ENCODE measurements at places on chromosomes 7 and 10.

DNA sequence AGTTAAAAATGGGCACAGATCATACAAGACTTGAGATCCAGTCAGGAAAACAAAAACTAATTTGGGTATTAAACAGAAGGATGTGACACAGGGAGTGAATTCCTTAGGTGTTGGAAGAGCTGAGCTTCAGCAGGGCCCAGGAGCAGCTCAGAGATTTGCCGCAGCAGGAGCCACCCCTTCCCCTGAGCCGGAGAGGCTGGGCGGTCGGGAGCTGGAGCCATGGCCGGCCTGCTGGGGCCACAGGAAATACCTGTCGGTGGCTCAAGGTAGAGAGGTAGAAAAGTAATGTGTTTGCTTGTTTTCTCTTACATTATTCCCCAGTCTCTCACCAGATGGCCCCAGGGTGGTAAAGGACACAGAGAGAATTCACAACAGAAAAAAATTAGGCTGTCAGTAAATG lies 52.2 kb downstream of the DYNC2I1 start:
- DNase-seq: no peak

GRCh38 chr10:49138361-49138891 lies 4.6 kb upstream of the FAM170B start:
- DNase-seq: no peak

- DNase-seq: no peak
Measured at GRCh38 chr10:3025026-3025683, 42.2 kb upstream of the PFKP start.

- DNase-seq: no peak
Measured at GRCh38 chr10:26090026-26090425, 126.5 kb upstream of the GAD2 start.

- DNase-seq: no peak
Measured at GRCh38 chr7:102452451-102452850, 12.2 kb downstream of the ALKBH4 start.

DNA sequence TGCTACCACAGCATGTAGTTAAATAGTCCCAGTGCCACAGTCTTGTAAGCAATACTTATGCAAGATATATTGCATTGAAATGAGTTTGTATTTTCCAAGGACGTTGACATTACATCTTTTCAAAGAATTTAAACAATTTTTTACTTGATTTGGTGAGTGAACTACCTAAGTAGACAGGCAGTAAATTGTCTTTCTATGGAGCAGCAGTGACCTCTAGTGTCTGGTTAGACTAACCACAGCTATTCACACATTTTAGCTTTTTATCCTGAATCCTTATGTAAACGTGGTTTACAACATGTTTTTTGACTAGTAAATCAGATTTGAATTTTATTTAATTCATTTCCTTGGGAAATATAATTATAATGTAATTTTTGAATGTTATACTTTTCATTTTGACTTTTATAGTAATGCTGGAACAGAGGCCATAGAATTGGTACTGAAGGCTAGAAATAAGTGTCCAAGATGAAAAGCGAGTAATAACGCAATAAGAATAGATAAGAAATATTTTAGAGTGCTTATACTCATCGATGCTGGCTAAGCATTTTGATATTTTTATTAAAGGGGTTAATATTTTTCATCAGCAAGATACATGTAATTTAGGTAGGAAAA lies 5.6 kb downstream of the LRRTM3 start:
- no peak for DNase-seq

DNA sequence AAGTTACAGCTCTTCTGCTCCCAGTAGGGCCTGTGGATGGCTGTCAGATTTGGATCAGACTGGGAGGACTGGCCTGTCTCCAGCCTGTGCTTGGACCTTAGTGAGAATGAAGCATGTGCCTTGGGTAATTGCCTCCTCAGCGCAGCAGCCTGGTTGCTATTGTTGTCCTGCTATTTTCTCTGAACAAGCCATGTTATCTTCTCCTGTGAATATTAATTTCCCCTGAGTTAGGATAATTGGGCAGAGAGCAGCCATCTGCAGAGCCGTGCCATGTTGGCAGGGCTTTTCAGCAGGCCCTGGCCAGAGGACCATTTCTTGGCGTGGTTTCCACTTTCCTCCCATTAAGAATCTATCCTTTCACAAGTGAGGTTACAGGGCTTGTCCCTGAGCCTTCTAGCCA lies 497.3 kb downstream of the SORCS3 start:
- DNase-seq: no peak

GRCh38 chr7:124764847-124765400 lies 668 bp downstream of the GPR37 start:
- no peak for DNase-seq

DNA sequence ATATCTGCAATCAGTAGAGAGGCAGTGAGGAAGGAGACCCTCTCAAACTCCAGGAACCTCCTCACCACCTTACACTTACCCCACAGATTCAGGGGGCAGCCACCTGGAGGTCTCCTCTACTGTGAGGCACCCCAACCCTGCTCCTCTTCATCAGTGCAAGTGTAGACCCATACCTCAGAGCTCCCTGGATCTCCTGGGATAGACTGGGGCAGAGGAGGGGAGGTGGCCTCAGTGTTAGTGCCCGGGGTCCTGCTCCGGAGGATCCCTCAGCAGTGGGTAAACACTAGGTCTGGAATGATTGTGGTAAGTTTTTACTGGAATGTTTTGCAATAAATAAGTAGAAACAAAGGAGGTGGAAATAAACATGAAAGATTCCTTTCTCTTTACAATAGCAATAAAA lies 31.1 kb downstream of the ANTXRL start:
- no peak for DNase-seq

GRCh38 chr10:36254199-36254598 lies 612.1 kb upstream of the FZD8 start:
- no peak for DNase-seq

- DNase-seq: no peak
Measured at GRCh38 chr7:76294344-76295024, 8.0 kb upstream of the HSPB1 start.

DNA sequence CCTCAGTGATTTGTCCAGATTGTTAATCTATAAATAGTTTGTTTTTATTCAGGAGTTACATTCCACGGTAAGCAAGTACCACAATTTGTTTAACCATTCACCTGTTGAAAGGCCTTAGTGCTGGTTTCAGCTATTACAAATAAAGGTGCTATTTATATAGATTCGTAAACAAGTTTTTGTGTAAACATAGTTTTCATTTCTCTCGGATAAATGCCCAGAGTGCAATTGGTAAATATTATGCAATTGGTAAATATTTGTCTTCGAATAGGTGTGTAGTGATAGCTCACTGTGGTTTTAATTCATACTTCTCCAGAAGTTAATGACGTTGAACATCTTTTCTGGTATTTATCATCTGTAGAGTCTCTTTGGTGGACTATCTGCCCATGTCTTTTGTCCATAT lies 76.4 kb upstream of the RSU1 start:
- no peak for DNase-seq

GRCh38 chr10:42982891-42983506 lies 93.9 kb upstream of the RET start:
- DNase-seq: no peak

- DNase-seq: no peak
Measured at GRCh38 chr7:6640246-6640721, 3.2 kb downstream of the ZNF316 start.

GRCh38 chr7:80649011-80649410 lies 10.6 kb downstream of the CD36 start:
- DNase-seq: no peak

- no peak for DNase-seq
Measured at GRCh38 chr7:135707570-135707966, 20.4 kb downstream of the SLC13A4 start.

DNA sequence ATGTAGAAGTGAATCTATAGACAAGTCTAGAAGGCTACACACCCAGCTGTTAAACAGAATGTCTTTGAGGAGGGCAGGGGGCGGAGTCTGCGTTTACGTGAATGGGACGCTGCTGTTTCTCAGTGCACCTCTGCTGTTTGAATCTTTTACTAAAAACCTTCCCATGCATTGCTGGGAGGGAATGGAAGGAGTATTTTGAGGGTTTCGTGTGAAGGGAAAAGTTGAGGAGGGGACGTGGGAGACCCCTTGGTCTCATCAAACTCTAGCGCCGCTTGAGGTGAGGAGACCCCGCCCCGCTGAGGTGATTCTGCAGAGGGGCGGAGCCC lies 492 bp upstream of the VCL start:
- DNase-seq: no peak

DNA sequence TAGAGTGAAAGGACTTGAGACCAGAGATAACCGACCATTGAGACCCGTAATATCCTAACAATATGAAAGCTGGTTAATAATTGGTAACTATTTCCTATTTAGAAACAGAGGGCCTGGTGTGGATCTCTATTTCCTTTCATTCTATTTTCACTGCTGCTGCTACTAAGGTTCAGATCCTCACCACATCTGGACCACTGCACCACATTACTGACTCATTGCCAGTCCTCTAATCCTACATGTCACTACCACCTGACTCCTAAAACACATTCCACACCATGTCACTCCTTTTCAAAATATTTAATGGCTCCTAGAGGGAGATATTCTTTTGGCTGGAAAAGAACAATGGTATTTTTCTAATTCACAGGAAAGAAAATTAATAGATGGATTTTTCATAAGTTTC lies 6.4 kb downstream of the USP54 start:
- no peak for DNase-seq

DNA sequence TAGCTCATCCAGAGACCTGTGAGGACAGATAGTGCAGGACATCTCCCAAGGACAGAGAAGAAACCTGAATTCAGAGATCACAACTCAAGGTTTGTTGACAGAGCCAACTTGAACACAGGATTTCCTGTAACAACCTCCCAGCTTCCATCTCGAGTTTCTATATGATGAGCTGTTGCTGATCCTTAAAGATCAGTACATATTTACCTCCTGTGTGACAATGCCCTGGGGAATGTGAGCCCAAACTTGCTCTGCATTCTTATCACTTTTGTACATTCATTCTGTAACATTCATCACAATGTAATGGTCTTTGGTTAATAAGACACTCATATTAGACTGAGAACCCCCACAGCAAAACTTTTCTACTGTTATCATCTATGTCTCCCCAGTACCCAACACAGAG lies 468.6 kb downstream of the XPNPEP1 start:
- DNase-seq: no peak

GRCh38 chr10:10211409-10211808 lies 806.3 kb upstream of the CELF2 start:
- no peak for DNase-seq

DNA sequence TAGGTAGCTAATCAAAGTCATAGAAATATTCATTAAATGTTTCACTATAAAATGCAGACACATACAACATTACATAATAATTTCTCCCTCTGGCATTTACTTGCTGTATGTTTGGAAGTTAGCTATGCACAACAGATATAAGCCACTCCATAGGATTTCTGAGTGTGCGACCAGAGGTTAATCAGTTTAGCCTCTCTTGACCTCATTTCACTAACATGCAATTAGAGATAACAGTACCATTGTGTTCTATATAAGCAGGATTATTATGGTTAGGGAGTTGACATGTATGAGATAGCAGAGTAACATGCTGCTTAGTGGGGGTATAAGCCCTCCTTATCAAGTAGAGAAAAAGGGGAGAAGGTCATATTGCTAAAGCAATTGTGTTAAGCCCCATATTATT lies 26.4 kb downstream of the GLUD1 start:
- DNase-seq: no peak

- DNase-seq: no peak
Measured at GRCh38 chr7:30866939-30867338, 44.7 kb upstream of the AQP1 start.

- DNase-seq: no peak
Measured at GRCh38 chr10:101536800-101537199, 51.3 kb downstream of the POLL start.

DNA sequence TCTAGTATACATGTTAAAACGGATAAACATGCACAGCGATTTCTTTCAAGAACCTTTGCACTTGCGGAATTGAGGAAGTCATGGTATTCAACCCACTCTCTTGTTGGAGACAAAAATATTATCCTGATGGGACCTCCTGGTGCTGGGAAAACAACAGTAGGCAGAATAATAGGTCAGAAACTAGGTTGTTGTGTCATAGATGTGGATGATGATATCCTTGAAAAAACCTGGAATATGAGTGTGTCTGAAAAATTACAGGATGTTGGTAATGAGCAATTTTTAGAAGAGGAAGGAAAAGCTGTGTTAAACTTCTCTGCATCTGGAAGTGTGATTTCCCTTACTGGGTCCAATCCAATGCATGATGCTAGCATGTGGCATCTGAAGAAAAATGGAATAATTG lies 6.9 kb downstream of the THNSL1 start:
- no peak for DNase-seq

- no peak for DNase-seq
Measured at GRCh38 chr10:44723619-44724325, 187.4 kb upstream of the TMEM72 start.

DNA sequence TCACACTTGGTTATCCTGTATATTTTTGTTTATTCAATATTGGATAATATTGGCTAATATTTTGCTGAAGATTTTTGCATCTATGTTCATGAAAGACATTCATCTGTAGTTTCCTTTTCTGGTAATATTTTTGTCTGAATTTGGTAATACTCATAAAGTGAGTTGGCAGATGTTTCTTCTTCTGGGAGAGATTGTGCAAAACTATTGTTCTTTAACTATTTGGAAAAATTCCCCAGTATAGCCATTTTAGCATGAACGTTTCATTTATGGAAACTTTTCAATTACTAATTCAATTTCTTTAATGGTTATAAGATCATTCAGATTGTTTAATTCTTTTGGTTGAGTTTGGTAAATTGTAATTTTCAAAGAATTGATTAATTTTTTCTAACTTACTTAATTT lies 560.8 kb upstream of the FZD8 start:
- no peak for DNase-seq

All from stimulated activated effector memory CD8-positive, alpha-beta T cell treated with anti-CD3 and anti-CD28 coated beads, Interleukin-12 subunit alpha, Interleukin-12 subunit beta, amount 100 ng/mL, for 72 hours (primary cell).